ENCODE measurements at places on chromosomes 12 and 14. TPM values are rescaled to one million over a fixed set of nuclear protein-coding genes. Genes with fewer than 3 reads are reported as not detected.

The SYCP3 gene
- total RNA-seq = 0.21 TPM

The PRR13 gene
- total RNA-seq = 247 TPM

The MGAT4C gene
- not detected for total RNA-seq

The ATF1 gene
- total RNA-seq = 57.4 TPM

The CLEC1B gene
- not detected for total RNA-seq

The IL26 gene
- not detected for total RNA-seq

The FSCB gene
- not detected for total RNA-seq

The TMEM229B gene
- total RNA-seq = 3.1 TPM

The IFNG gene
- 39.7 TPM for total RNA-seq

The ABCD2 gene
- 3.6 TPM for total RNA-seq

The PZP gene
- not detected for total RNA-seq

The CINP gene
- 59.2 TPM for total RNA-seq

The NPFF gene
- not detected for total RNA-seq

The PPP1R1A gene
- not detected for total RNA-seq

The VRTN gene
- total RNA-seq = not detected

The KRT75 gene
- total RNA-seq = not detected

The EMP1 gene
- 3.2 TPM for total RNA-seq

The CLEC4A gene
- 0.28 TPM for total RNA-seq

The SPX gene
- total RNA-seq = 0.31 TPM

The PDE3A gene
- not detected for total RNA-seq

The ZBTB42 gene
- total RNA-seq = 1.1 TPM
